ENCODE measurements at places on chromosomes 5 and 9.

GRCh38 chr5:59922220-59922619 lies 28.7 kb upstream of the PDE4D start:
- H3K27me3 ChIP-seq: no peaks in the 10 kb centered on the region
- no peaks in the 10 kb centered on the region for H3K4me1 ChIP-seq
- H3K4me3 ChIP-seq: no peak overlapping the region
- no peak overlapping the region for H3K27ac ChIP-seq
- no peaks in the 10 kb centered on the region for H3K36me3 ChIP-seq
- no peak for DNase-seq

GRCh38 chr9:71916834-71917534 lies 5.5 kb downstream of the C9orf85 start:
- no peaks in the 10 kb centered on the region for H3K36me3 ChIP-seq
- no peak overlapping the region for H3K4me3 ChIP-seq
- no peak overlapping the region for H3K27ac ChIP-seq
- no peaks in the 10 kb centered on the region for H3K27me3 ChIP-seq

GRCh38 chr5:89998519-89999305 lies 410.8 kb downstream of the CETN3 start:
- H3K27me3 ChIP-seq: no peaks in the 10 kb centered on the region
- H3K4me3 ChIP-seq: no peak overlapping the region
- DNase-seq: no peak

DNA sequence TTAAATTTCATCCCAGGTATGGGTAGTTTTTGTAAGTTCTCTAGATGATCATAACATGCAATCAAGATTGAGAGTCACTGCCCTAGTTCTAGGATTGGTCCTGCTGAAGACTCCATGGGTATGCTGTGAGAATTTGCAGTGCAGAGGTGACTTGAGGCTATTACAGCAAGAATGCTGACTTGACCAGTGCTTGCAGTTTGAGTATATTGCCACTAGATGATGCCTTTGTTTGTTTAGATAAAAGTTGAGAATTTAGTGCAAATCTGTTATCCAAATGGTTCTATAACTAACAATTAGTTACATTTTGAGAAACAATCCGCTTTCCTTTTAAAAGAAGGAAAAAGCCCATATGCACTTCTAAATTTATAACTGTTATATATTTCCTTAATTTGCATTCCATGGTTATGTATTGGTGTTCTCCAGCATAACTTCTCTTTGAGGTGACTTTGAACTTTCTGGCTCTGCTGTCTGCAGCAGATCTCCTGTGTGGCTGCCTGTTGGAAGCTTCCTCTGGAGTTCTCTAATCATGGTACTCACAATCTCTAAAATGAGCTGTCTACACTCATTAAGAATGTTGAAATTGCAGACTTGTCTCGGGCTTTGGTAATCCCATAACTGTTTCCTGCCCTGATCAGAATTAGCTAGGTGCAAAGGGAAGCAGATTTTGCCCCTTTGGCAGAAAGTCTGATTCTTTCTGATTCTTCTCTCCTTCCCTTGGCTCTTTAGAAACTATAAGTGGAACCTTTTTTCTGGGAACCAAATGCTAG lies 24.9 kb downstream of the MELK start:
- no peak overlapping the region for H3K4me3 ChIP-seq
- DNase-seq: no peak
- H3K4me1 ChIP-seq: no peaks in the 10 kb centered on the region
- no peaks in the 10 kb centered on the region for H3K27me3 ChIP-seq
- H3K27ac ChIP-seq: no peak overlapping the region

DNA sequence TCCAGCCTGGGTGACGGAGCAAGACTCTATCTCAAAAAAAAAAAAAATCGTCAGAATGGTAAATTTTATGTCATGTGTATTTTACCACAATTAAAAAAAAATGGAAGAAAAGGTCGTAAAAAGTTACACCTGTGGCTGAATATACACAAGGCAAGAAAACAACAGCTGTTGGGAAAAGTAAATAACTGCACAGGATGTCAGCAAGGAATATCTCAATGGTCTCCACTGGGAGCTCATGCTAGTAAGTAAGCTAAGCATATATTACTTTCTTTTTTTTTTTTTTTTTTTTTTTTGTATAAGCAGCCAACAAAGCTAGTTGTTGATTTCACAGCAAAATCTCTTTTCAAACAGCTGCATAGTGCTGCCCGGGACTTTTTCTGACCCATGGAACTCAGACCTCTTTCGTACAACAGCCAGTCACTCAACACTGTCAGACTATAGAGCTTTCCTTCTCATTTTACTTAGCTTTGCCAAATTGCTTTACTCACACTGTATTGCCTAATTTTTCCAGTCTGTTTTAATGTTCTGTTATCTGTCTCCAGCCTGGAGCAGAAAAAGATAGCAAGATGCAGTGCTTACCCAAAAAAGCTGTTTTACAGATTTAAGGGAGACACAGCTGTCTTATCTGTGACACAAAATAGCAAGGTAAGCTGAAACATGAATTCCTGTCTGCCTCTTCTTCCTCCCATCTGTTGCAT lies 175.9 kb downstream of the ENC1 start:
- H3K27me3 ChIP-seq: no peaks in the 10 kb centered on the region
- no peak for DNase-seq
- H3K4me3 ChIP-seq: no peak overlapping the region
- H3K27ac ChIP-seq: no peak overlapping the region
- no peaks in the 10 kb centered on the region for H3K36me3 ChIP-seq

GRCh38 chr5:132010645-132010988 lies 841 bp downstream of the ACSL6 start:
- H3K4me1 ChIP-seq: no peaks in the 10 kb centered on the region
- H3K27ac ChIP-seq: no peak overlapping the region
- H3K27me3 ChIP-seq: peaks cover 4% of the 10 kb centered on the region
- no peak overlapping the region for H3K4me3 ChIP-seq
- peak; percentile 10 for DNase-seq
- H3K36me3 ChIP-seq: no peaks in the 10 kb centered on the region

- H3K4me1 ChIP-seq: peaks cover 77% of the 10 kb centered on the region
- H3K36me3 ChIP-seq: 0 out of 2 replicates have a peak, but pooled peaks cover 3% of the 10 kb centered on the region
- no peak overlapping the region for H3K4me3 ChIP-seq
- H3K27me3 ChIP-seq: no peaks in the 10 kb centered on the region
- peak overlapping the region; percentile 96 for H3K27ac ChIP-seq
These were observed 60.1 kb upstream of the ITGA1 start for GRCh38 chr5:52727576-52727975.

Measured in DND-41 (cell line).